ENCODE measurements at places on chromosomes 4 and X. TPM values are rescaled to one million over a fixed set of nuclear protein-coding genes. Genes with fewer than 3 reads are reported as not detected.

DNA sequence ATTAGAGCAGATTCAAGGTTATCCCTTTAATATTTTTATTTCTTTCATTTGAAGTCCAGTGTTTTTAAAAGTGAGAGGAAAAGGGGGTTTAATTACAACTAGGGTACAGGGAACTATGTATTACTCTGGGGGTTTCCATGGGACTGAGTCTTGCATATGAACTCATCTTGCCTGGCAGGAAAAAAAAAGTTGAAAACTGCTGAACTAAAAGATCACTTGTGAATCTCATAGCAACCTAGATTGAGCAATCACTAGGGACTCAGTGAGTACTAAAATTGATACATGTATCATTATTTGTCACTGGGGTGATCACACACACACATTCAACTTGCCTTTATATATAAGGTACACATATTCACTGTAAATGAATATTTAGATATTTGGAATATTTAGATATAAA, 180.7 kb upstream of the SFRP2 start:
- no peak for DNase-seq

- no peak for DNase-seq
Observed at GRCh38 chrX:44019911-44020310, 46.7 kb upstream of the NDP start.

GRCh38 chrX:53050841-53051240, 2.3 kb downstream of the GPR173 start:
- no peak for DNase-seq

GPR78 gene
- not detected for total RNA-seq

TMEM175 gene
- total RNA-seq: 10.2 TPM

DNA sequence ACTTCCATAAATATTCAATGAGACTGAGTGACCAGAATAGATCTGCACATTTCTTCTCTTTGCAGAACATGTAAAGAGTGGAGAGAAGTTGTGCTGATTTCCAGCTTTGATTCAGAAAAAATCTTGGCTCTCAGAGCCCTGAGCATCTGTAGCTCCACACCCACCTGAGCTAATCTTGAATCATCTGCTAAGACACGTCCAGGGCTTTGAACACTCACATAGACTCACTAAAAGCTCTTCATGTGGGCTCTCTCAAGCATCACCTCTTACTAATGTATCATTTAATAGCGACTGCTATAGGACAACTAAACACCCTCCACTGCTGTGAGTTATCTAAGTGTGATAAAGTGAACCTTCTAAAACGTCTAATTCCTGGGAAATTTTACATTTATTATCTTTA, 147.7 kb upstream of the GRIA3 start:
- DNase-seq: no peak

HSFX1 gene
- 0.51 TPM for total RNA-seq

DNA sequence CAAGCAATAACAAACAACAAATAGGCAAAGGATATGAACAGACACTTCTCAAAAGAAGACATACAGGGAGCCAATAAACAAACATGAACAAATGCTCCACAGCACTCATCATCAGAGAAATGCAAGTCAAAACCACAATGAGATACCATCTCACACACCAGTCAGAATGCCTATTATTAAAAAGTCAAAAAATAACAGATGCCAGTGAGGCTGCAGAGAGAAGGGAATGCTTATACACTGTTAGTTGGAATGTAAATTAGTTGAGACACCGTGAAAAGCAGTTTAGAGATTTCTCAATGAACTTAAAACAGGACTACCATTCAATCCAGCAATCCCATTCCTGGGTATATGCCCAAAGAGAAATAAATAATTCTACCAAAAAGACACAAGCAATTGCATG, 129.8 kb upstream of the MAGEB2 start:
- DNase-seq: no peak
